ENCODE measurements at places on chromosomes 13 and 19.
A peak's percentile ranks its signal among the peaks of the same experiment; 100 is the strongest.

DNA sequence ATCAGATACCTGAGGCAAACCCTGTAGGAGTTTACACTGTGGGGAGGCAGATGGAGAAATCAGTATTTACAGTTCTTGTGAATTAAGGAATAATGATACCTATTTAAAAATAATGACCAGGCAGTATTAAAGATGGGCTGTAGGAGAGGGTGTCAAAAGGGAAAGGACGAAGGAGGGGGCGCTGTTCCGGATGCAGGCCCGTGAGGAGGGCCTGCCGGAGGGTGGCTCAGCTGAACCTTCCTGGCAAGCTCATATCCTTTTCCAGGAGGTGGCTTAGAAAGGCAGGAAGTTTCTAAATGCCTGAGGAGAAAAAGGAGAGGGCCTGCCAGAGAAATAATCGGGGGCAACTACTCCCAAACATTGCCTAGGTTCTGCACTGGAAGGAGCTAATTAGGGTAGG, 46.6 kb downstream of the MBNL2 start:
- no peak for DNase-seq

DNA sequence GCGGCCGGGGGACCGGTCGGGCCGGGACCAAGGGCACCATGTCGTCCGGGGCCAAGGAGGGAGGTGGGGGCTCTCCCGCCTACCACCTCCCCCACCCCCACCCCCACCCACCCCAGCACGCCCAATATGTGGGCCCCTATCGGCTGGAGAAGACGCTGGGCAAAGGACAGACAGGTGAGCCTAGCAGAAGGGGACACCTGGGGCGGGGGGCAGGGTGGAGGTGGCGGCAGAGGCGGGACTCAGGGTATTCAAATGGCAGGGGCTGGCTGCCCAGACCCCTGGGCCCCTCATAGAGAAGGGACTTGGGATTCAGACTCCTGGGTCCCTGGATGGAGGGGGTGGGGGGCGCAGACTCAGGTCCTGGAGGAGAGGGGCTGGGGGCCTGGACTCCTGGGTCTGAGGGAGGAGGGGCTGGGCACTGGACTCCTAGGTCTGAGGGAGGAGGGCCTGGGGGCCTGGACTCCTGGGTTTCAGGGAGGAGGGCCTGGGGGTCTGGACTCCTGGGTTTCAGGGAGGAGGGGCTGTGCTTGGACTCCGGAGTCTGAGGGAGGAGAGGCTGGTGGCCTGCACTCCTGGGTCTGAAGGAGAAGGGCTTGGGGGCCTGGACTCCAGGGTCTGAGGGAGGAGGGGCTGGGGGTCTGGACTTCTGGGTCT, 735 bp downstream of the BRSK1 start:
- no peak for DNase-seq

DNA sequence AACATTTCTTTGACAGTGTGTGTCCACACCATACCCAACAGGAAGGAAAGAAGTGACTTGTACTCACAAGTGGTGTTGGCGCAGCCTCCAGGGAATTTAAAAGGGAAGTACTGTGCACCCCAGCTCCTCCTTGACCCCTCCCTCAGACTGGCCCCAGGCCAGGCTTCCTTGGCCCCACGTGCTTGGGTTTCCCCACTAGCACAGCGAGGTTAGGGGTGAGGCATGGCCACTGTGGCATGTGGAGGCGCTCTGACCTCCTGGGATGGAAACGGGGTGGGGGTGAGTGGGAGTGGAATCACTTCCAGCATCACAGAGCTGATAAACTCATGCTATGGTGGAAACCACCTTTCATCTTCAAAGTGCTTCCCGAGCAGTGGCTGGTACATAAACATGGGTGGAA, 168.6 kb downstream of the ZNF536 start:
- DNase-seq, result no peak

- no peak for DNase-seq
Observed at GRCh38 chr13:32538143-32538620, 413 bp downstream of the N4BP2L2 start.

- DNase-seq, result peak; percentile 47
Observed at GRCh38 chr19:34217952-34218817, 36.2 kb upstream of the GARRE1 start.

GRCh38 chr19:5132698-5133651, 164.1 kb downstream of the KDM4B start:
- DNase-seq, result no peak

GRCh38 chr13:23966691-23967615, 69.7 kb upstream of the C1QTNF9B start:
- no peak for DNase-seq

DNA sequence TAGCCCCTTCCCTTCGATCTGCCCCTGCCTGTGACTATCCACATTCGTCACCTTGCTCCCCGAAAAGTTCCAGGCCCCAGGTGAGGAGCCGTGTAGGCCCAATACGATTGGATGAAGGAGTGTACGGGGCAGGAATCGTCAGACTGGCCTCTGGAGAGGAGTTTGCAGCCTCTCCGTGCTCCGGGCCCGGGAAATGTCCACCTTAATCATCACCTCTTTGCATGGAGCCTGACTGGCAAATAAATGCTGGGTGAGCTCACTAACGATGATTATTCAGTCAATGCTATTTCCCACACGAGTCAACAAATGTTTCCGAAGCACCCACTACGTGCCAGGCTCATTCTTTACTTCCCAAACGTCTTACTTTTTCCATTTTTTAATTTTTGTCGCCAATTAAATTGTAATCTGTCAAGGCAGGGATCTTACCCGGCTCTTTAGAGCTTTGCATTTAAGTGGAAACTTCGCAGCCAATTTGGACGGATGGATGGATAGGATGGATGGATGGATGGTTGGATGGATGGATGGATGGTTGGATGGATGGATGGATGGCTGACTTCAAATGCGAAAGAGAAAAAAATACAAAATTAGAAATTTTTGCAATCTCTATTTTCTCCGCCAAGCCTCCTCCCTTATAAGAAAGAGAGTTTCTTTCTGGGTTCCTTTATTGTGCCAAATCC, 45.8 kb downstream of the TGDS start:
- DNase-seq, result no peak

DNA sequence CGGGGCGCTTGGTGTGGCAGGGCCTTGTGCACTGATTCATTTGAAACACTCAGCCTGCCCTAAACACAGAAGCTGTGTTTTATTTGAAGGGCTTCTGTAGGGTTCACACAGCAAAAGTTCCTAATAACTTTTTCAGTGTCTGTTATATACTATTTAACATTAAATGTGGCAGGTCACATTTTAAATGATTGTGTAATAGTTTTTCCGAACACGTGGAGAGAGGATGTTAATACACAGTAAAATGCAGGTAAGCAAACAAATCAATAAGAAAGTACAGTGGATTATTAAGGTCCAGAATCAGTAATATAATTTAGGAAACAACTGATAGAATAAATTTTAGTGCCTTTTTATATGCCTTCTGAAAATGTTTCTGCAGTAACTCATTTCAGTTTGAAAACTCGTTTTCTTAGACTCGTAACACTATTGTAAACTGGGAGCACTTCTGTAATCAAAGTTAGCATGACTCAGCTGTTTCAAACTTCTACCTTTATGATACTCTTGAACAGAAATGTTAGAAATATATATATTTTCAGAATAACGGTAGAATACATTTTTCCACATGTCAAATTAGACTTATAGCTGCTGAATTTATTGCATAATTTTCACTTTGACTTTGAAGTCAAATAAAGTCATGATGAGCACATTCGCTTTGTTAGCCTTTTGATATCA, 70.1 kb downstream of the GGACT start:
- no peak for DNase-seq

- DNase-seq, result no peak
Observed at GRCh38 chr19:10830931-10831779, 4.9 kb downstream of the TMED1 start.

GRCh38 chr13:93559718-93560117, 333.1 kb downstream of the GPC6 start:
- DNase-seq, result no peak

GRCh38 chr19:47124937-47125668, 5.5 kb upstream of the SAE1 start:
- DNase-seq, result no peak

DNA sequence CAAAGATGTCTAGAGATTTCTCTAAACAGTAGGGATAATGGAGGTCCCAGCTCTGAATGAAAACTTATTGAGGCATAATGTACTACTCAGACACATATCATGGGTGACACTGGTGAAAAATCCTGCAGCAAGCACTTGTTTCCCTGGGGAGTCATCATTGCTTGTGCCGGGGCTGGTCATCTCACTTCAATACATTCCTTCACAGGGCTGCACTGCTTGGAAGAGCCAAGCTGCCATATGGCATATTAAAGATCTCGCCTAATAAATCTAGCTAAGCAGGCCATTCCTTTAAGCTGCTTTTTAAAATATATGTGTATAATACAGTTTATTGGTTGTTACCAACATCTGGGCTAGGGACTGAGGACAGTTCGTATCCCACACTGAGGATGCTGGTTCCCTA, 332.2 kb upstream of the GPC6 start:
- no peak for DNase-seq

GRCh38 chr13:29140277-29140676, 320.1 kb downstream of the MTUS2 start:
- no peak for DNase-seq

DNA sequence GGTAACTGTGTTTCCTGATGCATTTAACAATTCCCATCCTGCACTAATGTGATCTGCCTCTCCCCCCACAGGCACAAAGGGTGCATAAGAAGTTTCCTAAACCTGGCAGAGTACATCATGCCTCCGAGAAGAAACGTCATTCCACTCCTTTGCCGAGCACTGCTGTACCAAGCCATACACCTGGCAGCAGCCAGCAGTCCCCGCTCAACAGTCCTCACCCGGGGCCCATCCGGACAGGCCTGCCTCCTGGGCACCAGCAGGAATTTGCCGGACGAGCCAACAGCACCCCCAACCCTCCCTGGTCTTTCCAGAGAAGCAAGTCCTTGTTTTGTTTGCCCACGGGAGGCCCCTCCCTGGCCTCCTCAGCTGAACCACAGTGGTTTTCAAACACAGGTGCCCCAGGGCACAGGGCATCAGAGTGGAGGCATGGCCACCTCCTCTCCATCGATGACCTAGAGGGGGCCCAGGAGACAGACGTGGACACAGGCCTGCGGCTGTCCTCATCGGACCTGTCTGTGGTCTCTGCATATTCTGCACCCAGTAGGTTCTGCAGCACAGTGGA, 58.3 kb downstream of the FAM124A start:
- no peak for DNase-seq

- DNase-seq, result no peak
Observed at GRCh38 chr19:3710265-3710812, 2.2 kb downstream of the TJP3 start.

- no peak for DNase-seq
Observed at GRCh38 chr19:50512999-50513745, 541 bp downstream of the ASPDH start.

DNA sequence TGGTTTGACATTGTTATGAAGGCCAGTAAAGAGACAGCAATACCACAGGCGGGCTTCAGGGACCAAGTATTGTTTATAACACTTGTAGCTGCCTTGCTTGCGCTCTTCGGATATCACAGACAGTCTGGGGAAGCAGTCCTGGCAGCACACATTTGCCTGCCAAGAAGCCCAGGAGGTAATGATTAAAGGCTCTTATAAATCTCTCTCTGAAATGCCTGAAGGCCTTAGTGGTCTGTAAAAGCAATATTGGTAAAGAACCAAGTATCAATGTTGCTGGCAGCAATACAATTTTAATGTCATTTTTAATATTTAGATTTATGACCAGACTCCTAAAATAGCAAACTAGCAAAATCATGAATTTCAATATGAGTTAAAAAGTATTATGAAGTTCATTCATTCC, 1312.4 kb downstream of the PCDH9 start:
- DNase-seq, result no peak

DNA sequence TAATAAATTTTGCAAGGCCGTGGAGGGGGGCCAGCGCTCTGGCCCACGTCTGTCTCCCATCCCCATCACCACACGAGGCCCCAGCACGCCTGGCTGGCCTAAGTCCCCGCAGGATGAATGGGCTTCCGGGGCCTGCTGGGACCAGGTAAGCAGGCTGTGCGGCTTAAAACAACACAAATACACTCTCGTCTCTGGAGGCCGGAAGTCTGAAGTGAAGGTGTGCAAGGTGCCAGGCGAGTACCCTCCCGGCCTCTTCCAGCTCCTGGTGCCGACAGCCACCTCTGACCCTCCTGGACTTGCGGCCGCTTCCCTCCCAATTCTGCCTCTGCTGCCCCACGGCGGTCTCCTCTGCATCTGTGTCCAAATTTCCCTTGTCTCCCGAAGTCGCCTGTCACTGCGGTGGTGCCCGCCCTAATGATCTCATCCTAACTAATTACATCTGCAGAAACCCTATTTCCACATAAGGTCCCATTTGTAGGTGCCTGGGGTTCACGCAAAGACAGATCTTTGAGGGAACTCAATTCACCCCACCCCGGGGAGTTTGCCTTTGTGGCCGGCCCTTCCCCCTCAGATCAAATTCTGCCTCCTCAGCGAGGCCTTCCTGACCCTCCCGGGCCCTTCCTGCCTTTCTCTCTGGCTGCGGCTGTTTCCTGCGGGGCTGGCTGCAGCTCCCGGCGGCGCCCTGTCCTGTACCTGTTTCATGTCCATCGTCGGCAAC, 8.1 kb upstream of the PTBP1 start:
- no peak for DNase-seq

DNA sequence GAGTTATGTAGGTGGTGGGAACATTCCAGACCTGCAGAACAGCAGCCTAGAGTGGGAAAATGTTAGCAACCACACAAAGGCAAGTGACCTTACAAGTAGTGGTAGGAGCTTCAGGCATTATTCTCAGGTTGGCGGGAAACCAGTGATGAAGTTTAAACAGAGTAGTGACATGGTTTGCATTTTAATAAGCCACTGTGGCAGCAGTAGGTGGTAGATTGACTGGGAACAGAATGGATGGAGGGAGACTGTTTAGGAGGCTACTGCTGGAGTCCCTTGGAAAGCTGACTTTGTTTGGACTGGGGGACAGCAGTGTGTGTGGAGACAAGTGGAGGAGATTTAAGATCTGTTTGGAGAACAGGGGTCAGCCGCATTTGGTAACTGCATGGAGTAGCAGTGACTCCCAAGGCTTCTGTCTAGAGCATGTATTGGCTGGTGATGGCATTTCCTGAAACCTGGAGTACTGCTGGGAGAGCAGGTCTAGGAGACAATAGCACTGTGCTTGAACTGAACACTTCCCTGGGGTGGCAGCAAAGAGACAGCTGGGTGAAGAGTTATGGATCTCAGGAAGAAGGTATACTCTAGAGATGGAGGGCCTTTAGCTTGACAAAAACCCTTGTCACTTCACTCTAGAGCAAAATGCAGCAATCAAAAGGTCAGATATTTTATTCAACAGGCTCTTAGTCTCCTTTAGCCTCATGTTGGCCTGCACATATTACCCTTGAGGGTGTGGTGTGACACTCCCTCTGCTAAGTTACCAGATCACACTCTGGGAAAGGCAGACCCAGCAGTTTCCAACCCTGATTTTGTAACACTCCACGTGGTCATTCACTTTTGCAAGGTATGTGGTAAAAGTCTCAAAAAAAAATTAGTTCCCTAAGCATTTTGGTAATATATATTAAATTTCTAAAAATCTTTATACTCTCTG, 70.3 kb downstream of the DHRS12 start:
- no peak for DNase-seq

DNA sequence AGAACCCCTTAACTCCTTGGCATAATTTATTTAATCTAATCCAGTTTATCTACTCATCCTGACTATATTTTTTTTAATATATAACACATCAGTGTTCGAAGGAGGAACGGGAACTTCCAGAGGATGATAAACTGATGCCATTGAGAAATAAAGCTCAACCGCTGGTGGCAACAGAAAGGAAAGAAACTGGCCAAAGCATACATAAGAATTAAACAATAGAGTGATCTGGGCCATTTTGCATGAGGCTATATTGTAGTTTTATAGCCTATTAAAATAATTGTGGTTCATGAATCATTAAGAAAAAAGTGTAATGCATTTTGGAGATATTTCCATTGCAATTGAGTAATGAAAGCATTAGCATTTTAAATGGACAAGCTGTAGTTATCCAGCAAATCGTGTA, 94.2 kb downstream of the FRY start:
- DNase-seq, result no peak
